ENCODE measurements at places on chromosomes 12 and 14.

DNA sequence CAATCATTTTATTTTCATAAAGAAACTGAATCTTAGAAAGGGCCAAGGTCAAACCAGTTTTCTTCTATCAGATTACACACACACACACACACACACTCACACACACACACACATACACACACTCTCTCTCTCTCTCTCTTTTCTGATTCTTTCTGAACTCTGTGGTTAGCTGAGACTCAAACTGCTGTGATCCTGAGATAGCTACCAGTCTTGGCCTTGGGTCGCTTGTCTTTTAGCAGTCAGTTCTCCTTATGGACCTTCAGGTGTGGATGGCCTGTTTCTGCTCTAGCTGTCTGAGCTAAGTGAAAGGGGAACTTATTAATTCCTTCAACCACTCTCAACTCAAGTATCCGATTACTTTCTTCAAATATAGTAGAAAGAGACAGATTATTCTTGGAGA lies 145.1 kb downstream of the GRIP1 start:
- DNase-seq, result no peak

DNA sequence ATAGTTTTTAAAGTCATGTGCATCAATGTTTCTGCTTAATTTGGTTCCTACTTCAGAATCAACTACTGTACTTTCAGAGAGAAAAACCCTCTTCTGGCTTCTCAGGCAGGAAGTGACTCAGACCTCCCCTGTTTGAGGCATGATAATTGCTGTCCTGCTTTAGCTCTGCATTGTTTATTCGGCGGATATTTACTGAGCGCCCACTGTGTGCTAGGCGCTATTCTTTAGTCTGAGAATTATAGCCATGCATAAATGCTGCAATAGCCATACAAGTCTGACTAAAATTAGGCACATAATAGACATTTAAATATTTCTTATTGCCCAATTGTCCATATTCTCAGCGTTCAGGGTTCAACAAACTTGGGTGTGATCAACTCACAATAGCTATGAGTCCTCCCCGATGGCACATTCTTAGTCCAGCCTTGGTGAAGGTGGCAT lies 6.1 kb upstream of the AMIGO2 start:
- DNase-seq, result no peak

GRCh38 chr14:100532906-100533655 lies 54.1 kb downstream of the BEGAIN start:
- peak; percentile 66 for DNase-seq

DNA sequence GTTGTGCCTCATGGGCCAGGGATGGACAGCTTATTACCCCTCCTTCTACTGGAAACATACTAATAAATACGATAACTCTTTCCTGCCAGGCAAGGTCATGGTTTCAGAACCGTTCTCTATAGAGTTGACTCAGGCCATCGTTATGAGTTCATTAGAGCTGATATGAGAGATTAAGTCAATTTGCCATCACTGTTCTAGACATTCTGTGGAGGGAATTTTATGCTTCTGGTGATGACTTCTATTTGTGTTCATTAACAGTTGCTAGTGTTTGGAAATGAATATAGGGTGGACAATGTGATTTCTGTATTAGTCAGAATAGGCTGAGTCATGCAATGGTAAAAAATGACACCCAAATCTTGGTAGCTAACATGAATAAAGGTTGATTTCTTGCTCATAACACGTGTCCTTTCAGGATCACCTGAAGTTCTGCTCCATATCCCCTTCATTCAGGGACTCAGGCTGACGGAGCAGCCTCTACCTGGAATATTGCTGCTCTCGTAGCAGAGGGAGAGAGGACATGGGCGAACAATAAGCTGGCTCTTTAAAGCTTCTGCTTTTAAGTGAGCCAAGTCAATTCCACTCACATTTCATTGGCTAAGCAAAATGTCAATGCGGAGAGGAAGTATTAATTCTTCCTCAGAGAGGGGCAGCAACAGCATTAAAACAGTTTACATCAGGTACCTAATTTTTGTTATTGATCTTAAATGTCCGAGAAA lies 18.5 kb upstream of the TBPL2 start:
- DNase-seq, result no peak

GRCh38 chr12:12540261-12541013 lies 22.2 kb downstream of the DUSP16 start:
- peak; percentile 9 for DNase-seq

GRCh38 chr12:66269757-66270383 lies 32.4 kb upstream of the HELB start:
- no peak for DNase-seq

DNA sequence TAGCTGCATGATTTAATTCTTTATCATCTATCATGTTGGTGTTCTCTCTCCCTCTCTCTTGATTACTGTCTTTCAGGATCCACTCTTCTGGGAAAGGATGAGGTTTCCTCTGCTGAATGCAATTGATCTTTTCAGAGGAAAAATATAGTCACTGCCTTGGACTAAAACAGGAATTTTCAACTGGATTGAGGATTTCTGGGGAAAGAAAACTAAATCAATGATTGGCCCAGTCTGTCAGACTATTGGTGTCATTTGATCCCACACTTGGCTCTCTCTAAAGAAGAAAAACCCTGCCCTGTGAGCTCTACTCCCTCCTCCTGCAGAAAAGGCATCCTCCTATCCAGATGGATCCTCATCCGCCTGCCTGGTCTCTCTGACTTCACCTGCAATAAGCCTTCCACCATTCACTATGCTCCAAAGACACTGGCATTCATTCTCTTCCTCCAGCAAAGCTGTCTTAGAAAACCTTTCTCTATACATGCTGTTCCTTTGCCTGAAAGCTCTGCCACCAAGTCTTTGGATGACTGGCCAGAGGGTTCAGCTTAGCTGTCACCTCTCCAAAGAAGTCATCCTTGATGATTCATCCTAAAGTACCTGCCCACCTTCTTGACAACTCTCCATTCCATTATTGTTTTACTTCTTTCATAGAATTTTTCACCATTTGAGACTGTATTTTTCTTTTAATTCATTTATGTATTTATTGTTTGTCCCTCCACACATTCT lies 127.7 kb upstream of the CAND1 start:
- DNase-seq, result no peak

- no peak for DNase-seq
Observed at GRCh38 chr12:110514363-110514762, 12.2 kb downstream of the RAD9B start.

DNA sequence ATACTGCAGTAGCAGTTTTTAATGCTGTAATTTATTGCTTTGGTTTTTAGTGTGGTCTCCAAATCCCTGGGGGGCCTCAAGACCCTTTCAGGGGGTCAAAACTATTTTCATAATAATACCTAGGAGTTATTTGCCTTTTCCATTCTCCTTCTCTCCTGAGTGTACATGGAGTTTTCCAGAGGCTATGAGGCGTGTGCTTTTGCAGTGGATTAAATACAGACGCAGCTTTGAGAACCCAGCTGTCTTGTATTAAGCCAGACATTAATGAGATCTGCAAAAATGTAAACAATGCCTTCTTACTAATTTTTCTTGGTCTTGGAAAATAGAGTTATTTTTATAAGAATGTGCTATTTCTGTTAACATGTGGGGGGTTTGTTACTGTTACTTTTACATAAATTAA lies 68.6 kb downstream of the SLC25A47 start:
- DNase-seq, result no peak

GRCh38 chr14:42664190-42664589 lies 1057.5 kb downstream of the LRFN5 start:
- DNase-seq, result no peak

DNA sequence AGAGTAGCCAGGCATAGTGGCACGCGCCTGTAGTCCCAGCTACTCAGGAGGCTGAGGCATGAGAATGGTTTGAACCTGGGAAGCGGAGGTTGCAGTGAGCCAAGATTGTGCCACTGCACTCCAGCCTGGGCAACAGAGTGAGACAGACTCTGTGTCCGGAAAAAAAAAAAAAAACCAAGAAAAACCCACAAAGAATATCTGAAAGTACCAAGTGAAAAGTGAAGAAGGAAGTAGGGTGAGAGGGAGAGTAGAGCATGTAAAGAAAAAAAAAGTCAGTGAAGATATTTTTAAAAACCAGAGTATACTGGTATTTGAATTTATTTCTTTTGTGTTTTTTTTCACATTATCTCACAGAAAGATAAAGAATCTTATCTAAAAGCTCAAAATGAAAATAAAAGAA lies 43.3 kb upstream of the ISM2 start:
- DNase-seq, result no peak

GRCh38 chr12:127133675-127134335 lies 1133.2 kb upstream of the TMEM132C start:
- no peak for DNase-seq

GRCh38 chr12:78439666-78440065 lies 424.9 kb upstream of the SYT1 start:
- DNase-seq, result no peak

DNA sequence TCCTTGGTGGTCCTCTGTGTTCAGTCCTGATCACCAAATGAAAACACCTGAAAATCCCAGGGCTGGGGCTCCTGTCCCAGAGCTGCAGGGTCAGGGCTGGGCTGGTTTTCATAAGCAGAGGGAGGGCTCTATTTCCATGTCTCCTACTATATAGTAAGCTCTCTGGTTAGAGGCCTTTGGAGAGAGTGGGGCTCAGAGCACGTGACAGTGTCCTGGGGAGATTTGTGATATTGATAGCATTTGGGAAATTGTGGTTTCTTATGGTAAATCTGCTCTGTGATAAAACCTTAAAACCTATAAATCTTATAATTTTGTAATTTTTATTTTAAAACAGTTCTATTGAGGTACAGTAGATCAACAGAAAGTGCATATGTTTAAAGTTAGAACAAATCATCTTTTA lies 1202.2 kb downstream of the TMEM121 start:
- DNase-seq, result no peak

DNA sequence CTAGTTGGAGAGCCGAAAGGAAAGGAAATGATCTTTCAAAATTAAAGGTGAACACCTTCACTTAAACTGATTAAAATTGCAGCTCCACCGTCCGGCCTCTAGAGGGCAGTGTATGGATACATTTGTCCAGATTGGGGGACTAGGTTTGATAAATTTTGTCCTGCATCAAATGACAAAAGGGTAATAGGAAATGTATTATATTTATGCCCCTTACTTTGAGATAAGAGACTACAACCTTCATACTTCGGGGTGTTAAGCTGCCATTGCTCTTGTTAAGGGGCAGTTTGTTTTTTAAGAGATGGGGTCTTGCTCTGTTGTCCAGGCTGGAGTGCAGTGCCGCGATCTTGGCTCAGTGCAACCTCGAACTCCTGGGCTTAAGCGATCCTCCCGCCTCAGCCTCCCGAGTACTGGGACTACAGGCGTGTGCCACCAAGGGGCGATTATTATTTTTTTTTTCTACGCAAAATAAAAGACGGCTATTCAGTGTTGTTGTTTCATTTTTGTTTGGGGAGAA lies 818 bp upstream of the SUOX start:
- DNase-seq, result peak; percentile 40

DNA sequence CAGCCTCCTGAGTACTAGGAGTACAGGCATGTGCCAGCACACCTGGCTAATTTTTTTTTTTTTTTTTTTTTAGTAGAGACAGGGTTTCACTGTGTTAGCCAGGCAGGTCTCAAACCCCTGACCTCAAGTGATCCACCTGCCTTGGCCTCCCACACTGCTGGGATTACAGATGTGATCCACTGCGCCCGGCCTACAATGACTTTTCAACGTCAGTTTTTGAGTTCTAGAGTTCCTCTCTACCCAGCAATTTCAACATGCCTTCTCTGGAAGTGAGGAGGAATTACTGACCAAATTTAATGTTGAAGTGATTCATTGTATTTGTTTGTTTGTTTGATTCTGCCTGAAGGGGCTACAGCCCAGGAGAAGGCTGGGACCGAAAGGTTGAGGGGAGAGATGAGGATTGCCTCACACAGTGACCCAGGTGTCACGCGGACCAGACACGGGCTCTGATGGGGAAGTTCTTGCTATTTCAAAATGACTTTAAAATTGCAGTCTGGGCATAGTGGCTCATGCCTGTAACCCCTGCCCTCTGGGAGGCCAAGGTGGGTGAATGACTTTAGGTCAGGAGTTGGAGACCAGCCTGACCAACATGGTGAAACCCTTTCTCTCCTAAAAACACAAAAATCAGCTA lies 8.6 kb upstream of the DENR start:
- DNase-seq, result peak; percentile 63

DNA sequence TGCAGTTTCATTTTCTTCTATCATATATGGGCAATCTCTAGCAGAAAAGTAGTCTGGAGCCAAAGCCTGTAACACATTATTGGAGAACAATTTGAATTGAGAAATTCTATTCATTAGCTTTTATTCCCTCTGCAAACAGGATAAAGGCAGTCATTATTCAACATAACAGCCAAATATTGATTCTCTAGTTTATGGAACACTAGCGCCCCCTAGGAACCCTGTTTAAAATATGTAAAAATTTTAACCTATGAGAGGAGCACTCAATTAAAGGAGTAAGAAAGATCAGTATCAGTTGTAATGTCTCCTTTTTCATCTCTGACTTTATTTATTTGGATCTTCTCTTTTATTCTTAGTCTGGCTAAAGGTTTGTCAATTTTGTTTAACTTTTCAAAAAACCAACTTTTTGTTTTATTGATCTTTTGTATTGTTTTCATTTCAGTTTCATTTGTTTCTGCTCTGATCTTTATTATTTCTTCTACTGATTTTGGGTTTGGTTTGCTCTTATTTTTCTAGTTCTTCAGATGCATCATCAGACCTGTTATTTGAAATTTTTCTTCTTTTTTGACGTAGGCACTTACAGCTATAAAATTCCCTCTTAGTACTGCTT lies 4.8 kb upstream of the LMNTD1 start:
- no peak for DNase-seq

GRCh38 chr12:79547044-79547734 lies 143.6 kb downstream of the PAWR start:
- no peak for DNase-seq

DNA sequence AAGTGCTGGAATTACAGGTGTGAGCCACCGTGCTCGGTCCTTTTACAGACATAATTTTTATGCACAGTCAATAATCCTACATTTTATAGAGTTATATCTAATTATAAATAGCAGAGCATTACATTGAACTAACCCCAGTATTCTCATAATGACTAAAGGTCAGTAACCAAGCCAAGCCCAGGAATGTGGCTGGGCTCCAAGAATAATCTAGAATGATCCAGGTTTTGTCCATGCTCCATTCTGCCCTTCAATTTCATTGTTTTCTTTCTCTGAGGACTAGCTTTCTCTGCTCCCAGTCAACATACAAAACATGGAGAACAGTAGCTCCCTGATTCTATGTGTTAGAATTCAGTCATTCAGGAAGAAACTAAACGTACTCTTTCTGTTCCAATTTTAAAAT lies 92.1 kb upstream of the KRR1 start:
- DNase-seq, result no peak
